ENCODE measurements at places on chromosomes 13 and 19.

- no peak for DNase-seq
These were observed 48.7 kb downstream of the ZIC5 start for GRCh38 chr13:99922631-99923404.

GRCh38 chr19:19121371-19121770, 16.9 kb downstream of the TMEM161A start:
- DNase-seq: no peak

DNA sequence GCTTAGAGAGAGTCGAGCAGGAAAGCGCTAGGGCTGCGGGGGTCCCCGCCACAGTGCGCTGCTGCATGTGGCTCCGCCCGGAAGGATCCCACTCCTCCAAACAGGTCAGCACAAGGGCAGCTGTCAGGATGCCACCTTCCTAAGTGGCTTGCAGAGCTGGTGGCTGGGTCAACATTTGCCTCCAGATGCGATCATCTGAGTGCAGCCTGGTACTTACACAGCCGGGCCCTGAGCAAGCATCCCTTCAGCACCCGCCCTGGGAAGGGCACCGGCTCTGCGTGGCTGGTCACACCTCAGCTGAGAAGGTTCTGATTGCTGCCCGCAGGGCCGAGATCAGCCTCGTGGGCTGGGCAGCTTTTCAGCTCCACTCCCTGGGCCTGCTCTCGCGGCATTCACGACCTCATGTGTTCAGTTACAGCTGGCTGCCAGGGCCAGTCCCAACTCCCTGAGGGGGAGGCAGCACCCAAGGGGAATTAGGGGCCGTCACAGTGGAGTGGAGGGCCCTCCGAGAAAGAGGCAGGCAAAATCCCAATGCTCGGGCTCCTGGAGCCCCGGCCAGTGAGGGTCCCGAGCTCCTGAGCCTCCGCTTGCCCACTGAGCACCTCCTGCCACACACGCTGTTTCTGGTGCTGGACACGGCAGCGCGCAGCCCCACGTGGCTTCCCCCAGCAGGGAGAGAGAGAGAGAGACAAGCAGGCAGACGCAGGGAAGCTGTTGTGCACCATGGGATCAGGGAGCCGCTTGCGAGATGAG, 26.8 kb downstream of the AP1M1 start:
- DNase-seq: no peak

- no peak for DNase-seq
These were observed 130.6 kb downstream of the DLEU7 start for GRCh38 chr13:50712881-50713280.

Data from lower leg skin (tissue), 4 donors.